ENCODE measurements at places on chromosomes 7 and 10.

- no peak for DNase-seq
These were observed 965 bp upstream of the CAMK1D start for GRCh38 chr10:12348294-12348869.

DNA sequence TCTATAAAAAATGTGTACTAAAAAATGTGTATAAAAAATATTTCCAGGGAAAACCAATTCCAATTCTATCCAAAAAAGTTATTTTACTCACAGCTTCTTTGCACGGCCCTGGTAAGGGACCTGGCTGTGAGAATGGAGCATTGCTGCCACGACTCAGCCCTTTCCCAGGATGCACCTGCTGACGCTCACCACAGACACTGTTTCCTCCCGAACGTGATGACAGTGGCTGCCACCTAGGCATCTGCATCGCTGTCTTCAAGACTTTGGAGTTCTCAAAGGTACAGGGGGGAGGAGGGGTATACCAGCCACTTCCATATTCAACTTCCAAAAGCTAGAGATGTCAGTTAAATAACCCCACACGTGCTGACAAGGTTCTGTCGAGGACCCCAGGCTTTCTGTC lies 23.9 kb upstream of the PTPRN2 start:
- DNase-seq: no peak

DNA sequence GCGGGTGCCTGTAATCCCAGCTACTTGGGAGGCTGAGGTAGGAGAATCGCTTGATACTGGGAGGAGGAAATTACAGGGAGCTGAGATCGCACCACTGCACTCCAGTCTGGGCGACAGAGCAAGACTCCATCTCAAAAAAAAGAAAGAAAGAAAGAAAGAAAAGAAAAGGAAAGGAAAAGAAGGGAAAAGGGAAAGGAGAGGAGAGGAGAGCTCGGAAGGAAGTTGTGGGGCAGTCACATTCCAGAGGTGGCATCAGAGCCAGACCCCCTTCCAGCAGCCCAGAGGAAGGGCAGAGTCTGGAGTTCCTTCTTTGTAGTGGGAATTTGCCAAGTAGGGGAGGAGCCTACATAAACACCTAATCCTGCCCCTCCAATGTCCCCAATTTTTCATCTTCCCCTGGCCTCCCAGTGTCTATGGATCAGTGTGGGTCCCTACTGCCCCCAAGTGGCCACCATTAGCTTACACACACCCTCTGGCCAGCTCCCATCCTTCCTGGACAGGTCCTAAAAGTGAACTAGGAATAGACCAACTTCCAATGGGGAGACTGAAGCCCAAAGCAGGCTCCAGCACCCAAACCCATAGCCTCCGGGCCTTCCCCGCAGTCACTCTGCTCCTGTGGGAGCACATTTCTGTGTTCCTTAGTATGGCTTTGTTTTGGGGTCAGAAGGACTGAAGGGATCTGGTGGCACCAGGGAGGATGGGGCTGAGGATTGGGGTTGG lies 39.6 kb upstream of the HSPB1 start:
- DNase-seq: no peak

DNA sequence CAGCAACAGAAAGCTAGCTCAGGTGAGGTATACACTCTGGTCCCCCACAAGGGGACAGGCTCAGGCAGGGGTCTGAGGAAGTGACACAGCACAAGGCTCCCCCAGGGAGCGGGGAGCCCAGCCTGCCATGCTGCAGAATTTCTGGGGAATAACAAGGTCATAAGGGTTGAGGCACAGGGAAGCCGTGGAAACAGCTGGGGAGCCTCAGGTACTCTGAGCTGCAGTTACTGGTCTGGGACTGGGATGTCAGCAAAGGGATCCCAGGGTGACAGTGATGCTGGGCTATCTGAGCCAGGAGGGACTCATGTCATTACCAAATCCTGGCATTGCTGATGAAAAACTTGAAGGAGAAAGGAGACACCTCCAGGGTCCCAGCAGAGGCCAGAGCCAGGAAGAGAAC lies 64.4 kb upstream of the NANOS1 start:
- no peak for DNase-seq

GRCh38 chr10:44897049-44897448 lies 14.1 kb upstream of the TMEM72 start:
- no peak for DNase-seq

DNA sequence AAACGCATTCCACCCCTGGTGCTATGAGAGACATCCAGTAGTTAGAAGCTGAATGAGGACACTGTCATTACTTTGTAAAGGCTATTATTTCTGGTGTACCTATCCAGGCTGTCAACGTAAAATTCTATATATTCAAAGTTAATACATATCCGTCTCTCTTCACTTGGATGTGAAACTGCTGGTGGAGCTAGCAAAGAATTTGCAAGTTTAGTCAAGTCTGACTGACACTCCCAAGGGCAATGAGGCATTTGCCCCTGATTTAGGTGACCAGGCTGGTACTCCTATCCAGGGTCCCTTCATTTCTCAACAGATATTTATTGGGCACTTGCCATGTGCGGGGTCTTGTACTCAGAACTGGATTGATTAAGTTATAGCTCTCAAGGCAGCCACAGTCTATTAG lies 260.1 kb upstream of the CDC14C start:
- no peak for DNase-seq

- DNase-seq: no peak
These were observed 283.8 kb upstream of the C7orf33 start for GRCh38 chr7:148306759-148307158.

GRCh38 chr10:132606031-132606491 lies 68.5 kb downstream of the INPP5A start:
- DNase-seq: no peak

- DNase-seq: no peak
These were observed 178.5 kb downstream of the JCAD start for GRCh38 chr10:29880856-29881255.

DNA sequence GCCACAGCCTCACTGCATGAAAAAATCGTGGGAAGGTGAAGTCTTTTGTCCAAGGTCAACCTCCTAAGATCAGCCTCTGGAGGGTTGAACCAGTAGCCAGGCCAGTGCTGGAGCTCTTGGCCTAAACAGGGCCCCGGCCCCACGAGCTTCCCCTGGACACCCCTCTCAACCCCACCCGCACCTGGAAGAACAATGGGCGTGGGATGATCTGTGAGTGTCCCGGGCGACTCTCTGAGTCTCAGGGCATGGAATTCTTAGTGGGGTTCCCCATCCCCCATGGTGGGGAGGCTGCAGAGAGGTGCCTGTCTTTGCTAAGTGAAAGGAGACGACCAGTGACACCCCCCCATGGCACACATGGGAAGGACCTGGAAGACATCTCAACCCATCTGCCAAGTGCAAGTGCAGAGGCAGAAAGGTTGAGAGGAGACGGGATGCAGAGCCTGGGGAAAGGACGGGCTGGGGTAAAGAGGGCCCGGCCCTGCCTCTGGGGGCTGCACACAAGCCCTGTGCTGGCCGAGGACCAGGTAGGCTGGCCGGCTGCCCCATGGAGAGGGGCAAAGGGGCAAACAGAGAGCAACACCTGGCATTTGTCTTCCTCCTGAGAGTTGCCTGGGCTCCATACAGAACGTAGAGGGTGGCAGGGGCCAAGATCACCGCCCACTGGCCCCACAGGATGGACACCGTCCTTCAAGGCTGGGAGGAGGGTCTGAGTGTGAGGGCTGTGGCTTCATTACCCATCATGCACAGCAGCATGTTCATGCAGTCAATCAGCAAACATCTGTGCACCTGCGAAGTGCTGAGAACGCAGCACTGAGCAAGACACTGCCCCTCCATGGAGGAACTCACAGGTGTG lies 163.0 kb upstream of the PPP2R2D start:
- DNase-seq: no peak
